ENCODE measurements at places on chromosomes 5 and 9.

DNA sequence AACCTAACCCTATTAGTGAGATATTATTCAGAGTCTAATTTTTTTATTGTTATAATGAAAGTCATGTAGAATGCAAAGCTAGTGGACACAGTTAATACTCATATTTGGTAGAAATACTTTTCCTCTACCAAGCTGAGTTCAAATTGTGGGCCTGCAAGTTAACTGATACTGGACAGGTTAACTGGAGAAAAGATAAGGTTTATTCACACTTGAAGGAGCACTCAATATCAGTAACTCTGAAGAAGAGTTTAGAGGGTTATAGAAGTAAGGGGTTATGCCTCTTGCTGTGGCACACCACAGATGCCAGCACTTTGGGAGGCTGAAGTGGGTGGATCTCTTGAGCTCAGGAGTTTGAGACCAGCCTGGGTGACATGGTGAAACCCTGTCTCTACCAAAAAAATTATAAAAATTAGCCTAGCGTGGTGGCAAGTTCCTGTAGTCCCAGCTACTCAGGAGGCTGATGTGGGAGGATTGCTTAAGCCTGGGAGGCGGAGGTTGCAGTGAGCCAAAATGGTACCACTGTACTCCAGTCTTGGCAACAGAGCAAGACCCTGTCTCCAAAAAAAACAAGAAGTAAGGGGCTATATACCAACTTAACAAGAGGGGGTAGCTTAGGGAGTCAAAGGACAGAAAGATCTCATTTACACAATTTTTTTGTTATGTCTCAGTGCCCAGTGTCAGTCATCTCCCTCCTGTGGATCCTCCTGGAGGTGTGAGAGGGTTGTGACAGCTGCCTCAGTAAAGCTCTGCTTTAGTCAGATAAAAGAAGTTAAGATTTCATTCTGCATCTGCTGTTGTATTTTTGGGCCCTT is 121.2 kb upstream of the GRHPR start:
- no peak for DNase-seq

- DNase-seq: no peak
These were observed 389.8 kb upstream of the BRINP1 start for GRCh38 chr9:119758990-119759389.

GRCh38 chr5:2158767-2159166 is 276.0 kb upstream of the IRX4 start:
- no peak for DNase-seq

DNA sequence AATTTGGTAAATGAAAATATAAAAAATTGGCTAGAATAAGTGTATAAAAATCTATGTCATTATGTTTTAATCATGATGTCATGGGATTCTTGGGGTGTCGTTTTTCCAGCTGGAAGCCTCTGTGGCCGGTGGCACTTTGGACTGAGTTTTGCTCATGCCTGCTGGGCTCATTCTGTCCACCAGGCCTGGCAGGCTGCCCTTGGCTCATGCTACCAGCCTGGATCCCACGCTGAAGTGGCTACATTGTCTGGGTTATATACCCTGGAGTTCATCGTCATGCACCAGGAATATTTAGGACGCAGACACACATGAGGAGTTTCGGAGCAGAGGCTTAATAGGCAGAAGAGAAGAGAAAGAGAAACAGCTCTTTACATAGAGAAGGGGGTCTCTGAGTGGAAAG is 1913.7 kb upstream of the WWC1 start:
- no peak for DNase-seq

DNA sequence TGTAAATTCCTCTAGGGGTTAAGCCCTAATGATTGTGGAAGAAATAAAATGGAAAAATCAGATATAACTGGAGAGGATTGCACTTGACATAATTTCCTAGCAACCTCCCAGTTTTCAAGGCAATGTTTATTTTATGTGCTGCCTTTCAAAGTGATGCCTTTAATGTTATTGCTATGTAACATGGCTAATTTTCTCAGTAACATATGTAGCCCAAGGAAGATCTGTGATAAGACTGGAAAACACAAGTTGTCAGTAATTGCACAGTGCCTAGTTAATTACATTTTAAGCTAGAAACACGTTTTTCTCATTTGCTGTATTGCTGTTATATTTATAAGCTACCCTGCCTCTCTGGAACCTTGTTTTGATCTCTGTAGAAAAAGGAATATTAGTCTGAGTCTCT is 49.2 kb upstream of the KCNN2 start:
- DNase-seq: no peak

DNA sequence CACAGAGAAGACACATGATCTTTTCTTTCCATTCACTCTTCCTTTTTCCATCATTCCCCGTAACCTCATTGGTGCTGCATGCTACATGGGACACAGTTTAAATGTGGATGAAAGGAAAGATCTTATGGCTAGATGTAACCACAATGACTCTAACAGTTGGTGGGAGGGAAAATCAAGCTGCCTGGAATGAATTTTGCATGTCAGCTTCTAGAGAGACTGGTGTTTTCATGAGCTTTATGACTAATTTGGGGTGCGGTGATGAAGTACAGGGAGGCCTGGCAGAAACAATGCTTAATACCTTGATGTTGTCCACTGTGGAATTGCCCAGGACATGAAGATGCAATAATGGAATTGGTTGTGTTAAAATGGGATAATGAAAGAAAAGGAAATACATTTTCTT is 55.9 kb upstream of the MYO10 start:
- no peak for DNase-seq

DNA sequence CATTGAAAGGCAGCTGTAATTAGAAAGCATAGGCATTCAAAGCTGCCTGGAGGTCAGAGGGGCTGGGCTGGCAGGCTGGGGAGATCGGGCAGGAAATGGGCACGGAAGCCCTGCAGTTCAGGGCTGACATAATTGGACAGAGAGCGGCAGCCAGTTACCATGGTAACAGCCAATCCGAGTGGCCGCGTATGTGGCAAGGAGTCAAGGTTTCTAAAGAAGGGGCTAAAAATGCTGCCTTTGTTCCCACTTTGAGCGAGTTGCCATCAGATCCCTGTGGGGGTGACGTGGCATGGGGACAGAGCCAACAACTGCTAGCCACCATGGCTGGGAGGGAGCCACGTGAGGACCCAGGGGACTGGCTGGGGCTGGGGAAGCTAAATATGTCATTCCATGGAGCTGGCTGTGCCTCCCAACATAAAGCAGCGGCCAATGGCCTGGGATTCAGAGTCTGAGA is 44.7 kb upstream of the NDFIP1 start:
- DNase-seq: no peak

DNA sequence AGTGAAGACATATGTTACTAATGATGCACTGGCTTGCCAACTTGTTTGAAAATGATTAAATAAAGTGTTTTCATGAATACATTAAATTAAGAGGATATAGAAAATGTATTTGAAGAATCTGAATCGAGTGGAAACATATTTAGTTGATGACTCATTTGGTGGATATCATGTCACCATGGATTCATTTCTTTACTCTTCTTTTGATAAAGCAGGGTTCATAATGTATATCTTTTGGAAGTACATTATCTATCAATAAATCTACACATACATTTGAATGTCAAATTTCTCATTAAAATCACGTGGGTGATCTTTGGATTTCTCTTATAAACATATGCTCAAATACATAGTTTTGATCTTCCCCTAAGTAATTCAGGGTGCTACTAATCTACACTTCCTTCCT is 1148.1 kb upstream of the ACO1 start:
- no peak for DNase-seq

GRCh38 chr5:135398160-135398854 is 724 bp downstream of the MACROH2A1 start:
- no peak for DNase-seq

DNA sequence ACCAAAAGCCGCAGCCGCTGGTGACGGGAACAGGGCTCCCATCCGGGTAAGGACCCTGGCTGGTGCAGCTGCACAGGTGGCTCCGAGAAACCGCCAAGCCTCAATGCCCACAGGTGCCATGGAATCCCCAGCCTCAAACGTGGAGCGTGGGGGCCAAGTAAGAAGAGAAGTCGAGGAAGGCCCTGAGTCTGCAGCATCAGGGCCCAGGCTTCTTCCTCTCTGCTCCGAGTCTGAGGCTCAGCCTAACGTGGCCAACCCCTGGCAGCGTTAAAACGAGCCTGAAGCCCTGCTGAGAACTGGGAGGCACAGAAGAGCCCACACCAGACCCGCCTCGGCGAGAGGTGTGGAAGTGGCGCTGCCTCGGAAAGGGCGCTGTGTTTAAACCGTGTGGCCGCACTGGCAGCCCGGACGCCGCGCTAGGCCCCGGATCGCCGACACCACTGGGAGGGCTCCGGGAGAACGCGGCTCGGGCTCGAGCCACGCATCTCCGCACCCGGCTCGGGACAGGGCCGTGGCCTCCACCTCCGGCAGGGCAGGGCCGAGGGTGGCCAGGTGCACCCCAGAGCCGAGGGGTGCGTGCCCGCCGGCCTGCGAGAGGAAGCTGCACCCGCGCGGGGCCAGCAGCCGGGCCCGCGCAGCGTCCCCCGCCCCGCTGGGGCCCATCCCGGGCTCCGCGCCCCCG is 730 bp downstream of the ZMYND19 start:
- DNase-seq: no peak

DNA sequence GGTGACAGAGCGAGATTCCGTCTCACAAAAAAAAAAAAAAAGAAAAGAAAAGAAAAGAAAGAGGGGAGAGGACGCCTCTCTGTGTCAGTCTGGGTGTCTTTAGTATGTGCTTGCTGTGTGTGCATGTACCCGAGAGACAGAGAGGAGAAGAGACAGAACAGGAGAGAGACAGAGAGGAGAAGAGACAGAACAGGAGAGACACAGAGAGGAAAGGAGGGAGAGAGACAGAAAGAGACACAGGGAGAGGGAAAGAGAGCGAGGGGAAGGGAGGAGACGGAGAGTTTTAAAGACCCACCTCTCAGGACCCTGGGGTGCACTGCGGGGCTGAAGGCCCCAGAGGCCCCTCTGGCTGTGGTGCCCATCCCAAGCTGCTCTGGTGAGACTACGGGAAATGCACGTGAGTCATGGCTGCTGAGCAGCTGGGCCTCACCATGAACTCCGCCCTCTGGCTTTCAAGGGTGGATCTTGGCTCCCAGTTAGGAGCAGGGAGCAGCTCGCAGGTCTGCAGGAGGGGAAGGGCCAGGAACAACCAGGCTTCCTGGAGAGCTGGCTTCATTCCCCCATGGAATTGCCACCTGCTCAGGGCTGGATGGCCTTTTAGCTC is 7.9 kb downstream of the SLC6A3 start:
- DNase-seq: no peak

- no peak for DNase-seq
These were observed 446.2 kb downstream of the SEMA5A start for GRCh38 chr5:9099689-9100088.

DNA sequence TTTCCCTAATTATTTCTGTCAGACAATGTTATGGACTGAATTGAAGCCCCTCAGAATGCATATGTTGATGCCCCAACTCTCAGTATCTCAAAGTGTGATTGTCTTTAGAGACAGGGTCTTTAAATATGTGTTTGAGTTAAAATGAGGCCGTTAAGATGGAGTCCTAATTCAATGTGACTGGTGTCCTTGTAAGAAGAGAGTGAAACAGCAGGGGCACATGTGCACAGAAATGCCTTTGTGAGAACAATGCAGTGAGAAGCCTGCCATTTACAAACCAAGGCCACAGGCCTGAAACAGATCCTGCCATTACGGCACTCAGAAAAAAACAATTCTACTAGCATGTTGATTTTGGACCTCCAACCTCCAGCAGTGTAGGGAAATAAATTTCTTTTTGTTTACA is 483.0 kb upstream of the DMAC1 start:
- no peak for DNase-seq

GRCh38 chr5:157366741-157367674 is 93.0 kb upstream of the NIPAL4 start:
- no peak for DNase-seq

DNA sequence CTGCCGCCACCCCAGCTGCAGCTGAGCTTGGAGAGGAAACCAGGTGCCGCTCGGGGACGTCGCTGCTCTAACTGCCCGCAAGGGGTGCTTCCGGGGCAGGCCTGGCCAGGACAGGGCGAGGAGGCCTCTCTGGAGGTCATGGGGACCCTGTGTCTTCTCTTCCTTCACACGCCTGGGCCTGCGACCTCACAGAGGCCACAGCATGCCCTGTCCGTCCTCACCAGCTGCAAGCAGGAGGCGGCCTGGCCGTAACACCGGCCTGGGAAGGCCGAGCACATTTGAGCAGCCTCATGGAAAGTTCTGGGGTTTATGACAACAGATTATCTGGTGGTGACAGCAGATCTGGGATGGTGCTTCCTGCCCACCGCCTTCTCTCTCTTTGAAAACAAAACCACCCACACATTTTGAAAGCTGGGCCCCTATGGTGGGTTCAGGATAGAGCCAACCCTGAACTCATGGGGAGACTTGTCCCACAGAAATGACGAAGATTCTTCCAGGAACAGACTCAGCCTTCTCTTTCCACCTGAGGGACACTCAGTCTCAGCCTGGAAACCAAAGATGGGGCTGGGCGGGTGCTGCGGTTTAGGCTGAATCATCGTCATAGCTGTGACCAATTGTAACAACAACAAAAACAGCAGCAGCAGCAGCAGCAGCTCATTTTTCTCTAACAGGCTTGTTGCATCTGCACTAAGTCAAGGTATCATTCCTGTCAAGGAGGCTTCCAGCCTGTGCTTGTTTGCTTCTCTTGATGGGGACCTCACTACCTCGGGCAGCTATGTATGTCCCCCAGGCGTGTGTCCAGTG is 99.6 kb upstream of the RAPGEF1 start:
- DNase-seq: no peak

DNA sequence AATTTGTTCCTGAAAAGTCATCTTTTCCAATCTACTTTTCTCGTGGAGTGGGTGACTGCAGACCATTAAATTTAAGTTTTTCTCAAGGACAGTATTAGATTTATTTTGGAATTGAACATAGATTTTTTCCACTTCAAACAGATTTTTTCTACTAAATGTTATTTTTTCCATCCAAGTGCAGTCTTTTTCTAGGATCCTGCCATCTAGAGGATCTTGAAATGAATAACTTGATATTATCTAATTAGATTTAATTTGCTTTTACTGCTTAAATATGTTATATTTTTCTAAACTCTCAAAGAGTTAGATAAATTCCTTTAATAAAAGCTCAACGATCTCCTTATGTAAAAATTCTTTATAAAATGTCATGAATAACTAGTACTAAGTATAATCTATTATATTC is 136.9 kb upstream of the PRR16 start:
- no peak for DNase-seq

GRCh38 chr5:54643685-54644106 is 126.1 kb downstream of the SNX18 start:
- DNase-seq: no peak

- DNase-seq: peak; percentile 42
These were observed 1.1 kb upstream of the JADE2 start for GRCh38 chr5:134524272-134524825.

DNA sequence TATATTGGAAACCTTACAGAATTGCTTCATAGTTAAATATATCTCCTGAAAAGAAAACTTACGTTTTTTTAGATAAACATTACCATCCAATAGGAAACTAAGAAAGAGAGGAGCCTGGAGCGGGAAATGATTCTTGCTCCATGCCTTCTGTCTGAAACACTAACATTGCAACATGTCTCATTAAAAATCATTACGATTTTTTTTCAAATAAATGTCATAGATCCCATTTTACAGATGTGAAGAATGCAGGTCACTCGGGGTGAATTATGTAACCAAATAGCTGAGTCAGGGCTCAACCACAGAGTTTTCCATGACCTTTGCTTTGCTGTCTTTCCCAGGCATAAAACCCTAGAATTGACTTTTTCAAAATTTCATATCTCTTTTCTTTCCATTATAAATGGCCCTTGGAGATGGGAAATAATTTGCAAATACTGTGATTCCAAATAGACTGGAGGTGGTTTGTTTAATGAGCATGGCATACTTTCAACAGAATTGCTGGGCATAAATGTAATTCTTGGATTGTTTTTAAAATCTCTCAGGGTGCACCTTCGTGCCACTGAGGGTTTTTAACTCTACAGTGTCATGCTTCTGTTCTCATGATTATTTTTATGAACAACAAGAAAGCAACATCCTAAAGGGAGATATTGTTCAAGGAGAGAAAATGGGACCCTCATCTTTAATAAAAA is 302.8 kb downstream of the EBF1 start:
- no peak for DNase-seq
